NCI-H748 treated with DMSO at 0.1 percent for 48 hours (cell line): ENCODE measurements at places on chromosomes 13 and 19.

GRCh38 chr19:6364353-6364752 lies 3.0 kb downstream of the CLPP start:
- DNase-seq = no peak

- no peak for DNase-seq
Measured at GRCh38 chr13:33583398-33583797, 234.6 kb upstream of the RFC3 start.

- no peak for DNase-seq
Measured at GRCh38 chr19:7888145-7888825, at the start of gene LRRC8E. Gene LRRC8E, plus strand, starts transcription at chr19:7888510. Its CDS starts 7,094 bp downstream, at chr19:7895604.

- no peak for DNase-seq
Measured at GRCh38 chr13:38135592-38135991, 214.1 kb upstream of the UFM1 start.

DNA sequence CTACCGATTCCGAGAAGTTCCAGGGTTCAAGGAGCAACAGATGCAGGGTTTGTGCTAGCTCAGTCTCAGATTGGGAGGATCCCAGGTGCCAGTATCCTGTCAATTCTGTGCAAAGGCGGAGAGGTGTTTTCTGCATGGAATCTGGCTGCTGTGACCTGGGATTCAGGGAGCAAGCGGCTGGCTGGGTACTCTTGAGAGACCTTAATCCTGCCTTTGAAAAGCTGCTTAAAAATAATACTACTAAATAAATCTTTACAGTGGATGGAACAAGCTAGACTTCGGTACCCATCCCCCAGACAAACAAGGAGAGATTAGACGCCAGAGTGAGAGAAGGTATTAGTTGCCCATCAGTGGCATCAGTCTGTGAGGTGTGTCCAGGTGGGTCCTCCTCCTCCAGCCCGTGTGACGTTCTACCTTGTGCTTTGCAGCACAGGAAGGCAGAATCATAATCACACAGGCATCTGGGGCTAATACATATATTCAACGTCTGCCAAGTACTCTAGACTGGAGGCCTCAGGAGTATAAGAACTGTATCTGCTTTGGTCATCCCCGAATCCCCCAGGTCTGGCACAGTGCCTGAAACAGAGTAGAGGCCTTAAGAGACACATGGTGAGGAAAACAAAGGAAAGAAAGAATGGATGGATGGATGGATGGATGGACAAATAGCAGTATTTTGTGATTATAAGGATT lies 230.6 kb downstream of the ZNF536 start:
- DNase-seq = no peak

GRCh38 chr19:43651758-43652545 lies 12.3 kb upstream of the CADM4 start:
- peak; percentile 33 for DNase-seq

GRCh38 chr19:40815223-40815622 lies 16.2 kb downstream of the EGLN2 start:
- no peak for DNase-seq

- DNase-seq = no peak
Measured at GRCh38 chr13:95627590-95627989, 16.9 kb downstream of the DZIP1 start.

- DNase-seq = no peak
Measured at GRCh38 chr19:42051166-42052115, 18.6 kb downstream of the GRIK5 start.

DNA sequence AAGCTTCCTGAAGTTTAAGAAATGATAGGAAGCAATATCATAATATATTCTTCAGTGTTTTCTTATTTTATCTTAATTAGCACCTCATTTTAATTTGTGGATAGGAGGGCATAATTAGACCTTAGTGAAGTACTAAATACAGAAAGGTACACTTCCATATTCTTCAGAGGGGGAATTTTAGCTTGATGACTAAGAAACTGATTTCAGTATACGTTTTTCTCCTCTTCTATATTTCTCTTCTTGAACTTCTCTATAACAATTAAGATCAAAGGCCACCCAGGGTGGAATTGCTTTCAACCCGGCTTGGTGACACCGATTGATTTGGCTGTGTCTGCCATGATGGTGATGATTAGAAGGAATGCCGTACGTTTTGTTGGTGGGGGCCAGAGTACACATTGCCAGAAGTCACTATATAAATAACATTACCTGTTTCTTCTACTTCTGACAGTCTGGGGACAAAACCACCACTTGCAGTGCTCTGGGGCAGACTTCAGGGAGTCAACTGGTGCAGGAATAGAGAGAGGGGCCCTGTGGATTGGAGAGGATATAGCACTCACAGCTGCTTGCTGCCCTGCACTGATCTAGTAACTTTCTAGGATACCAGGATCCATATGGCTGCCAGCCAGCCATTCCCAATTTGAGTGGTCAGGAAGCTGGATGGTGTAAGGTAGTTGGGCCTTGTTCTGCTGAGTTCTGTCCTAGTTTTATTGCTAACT lies 73.8 kb downstream of the SPATA13 start:
- DNase-seq = no peak

DNA sequence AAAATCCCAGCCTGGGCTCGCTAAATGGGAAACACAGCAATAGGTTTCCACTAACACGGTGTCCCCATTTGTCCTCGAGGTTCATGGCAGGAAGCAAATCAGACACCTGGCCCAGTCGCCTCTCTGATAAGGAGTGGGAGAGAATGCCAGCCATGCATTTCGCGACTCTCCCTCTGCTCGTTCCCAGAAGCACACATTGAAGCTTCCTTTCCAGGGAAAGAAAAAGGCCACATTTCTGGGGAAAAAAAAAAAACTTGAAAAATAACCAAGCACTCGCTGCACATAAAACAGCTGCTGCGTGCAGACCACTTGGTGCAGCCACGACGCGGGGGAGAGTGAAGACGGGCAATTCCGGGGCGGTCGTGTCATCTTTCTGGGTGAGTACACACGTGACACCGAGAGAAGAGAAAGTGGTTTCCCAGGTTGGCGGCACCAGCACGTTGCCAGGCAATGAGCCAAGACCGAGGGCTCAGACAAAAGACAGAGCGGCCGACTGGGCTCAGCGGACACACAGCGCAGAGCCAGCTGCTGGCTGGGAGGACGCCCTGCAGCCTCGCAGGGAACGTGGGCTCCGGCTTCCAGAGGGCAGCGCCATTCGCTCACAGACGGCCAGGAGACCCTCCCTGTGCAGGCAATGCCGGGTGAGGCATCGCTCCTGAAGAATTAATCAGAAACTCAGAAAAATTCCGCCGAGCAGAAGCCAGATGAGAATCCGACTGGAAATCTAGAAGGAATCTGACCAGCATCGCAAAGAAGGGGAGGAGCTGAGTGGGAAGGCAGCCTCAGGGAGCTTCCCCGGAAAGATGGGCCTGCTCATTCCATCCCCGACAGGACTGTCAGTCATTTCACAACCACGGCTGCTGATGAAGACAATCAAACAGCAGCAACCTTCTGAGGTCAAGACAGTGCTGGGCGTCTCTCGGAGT lies 83.2 kb upstream of the IRS2 start:
- peak; percentile 93 for DNase-seq

- DNase-seq = no peak
Measured at GRCh38 chr13:44796597-44797490, 192.4 kb downstream of the NUFIP1 start.

GRCh38 chr13:64527561-64527960 lies 2702.6 kb downstream of the PCDH9 start:
- no peak for DNase-seq

GRCh38 chr19:48571378-48572162 lies 19.6 kb downstream of the SULT2B1 start:
- DNase-seq = peak; percentile 9

- DNase-seq = no peak
Measured at GRCh38 chr13:21077076-21077787, 15.8 kb upstream of the LATS2 start.

- DNase-seq = no peak
Measured at GRCh38 chr19:47430041-47430802, 10.9 kb upstream of the MEIS3 start.

DNA sequence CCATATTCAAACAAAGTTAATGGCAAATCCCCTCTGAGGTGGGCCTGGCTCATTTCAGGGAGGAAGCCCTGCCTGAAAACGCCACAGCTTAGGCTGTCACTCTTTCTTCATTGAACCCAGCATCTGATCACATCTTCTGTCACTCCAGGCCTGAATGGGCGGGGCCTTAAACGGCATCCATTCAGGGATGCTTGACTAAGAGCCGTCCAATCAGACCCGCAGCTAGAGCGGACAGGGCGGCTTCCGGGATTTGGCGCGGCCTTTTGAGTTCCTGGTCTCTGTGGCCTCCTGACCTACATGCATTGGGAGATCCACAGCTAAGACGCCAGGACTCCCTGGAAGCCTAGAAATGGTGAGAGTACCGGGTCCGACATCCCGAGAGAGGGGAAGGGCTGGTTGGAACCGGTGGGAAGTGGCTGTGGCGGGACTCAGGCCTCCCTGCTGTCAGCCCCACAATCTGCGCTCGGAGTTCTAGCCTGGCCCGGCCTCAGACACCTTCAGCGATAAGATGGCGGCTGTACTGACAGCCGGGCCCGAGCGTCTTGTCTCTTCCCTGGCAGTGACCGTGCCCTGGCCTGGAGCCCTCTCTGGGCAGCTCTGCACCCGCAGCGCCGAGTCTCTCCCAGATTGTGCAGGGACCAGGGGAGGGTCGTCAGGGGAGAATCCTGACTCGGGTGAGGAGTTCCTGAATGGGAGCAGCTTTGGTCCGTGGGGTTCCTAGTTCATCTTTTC lies at the start of gene ZNF723:
ZNF723 (plus strand) TSS at position 261 of the 732 bp plus-strand sequence; CDS start at position 350, 89 bp downstream.
- DNase-seq = no peak

DNA sequence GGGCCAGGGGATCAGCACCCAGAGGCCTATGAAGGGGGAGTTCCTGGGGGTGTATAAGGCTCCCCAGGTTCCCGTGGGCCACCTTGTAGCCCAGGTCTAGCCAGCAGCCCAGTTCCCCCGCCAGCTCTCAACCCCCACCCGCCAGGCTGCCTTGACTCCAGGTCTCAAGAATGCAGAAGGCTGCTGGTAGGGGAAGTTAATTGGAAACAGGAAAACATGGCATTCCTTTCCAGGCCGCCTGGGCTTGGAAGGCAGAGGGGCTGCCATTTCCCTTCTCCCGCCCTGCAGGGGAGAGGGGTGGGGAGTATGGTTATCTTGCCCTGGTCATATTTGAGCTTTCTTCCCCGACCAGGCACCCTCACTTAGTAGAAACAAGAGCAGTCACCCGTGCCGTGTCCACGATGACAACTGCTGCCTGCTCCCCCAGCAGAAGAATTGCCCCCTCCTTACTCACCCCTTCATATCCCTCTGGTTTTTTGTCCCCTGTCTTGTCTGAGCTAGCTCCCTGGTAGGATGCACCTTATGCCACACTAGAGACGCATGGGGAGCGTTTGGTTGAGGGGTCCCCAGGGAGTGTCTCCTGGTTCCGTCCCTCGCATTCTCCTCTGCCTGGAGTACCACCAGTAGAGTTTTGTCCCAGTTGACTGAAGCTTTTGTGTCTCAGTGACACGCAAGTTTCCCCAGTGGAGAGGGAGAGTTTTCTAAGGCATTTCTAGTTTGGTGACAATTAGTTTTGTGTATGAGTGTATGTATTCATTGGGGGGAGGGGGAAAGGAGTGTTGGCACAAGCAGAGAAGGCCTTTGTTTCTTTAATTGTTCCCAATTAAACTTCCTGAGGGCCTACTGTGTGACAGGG lies 4.5 kb downstream of the BICRA start:
- DNase-seq = no peak

- DNase-seq = no peak
Measured at GRCh38 chr13:44698066-44698465, 121.9 kb upstream of the TSC22D1 start.

- no peak for DNase-seq
Measured at GRCh38 chr13:31638577-31638976, 100.7 kb upstream of the RXFP2 start.

DNA sequence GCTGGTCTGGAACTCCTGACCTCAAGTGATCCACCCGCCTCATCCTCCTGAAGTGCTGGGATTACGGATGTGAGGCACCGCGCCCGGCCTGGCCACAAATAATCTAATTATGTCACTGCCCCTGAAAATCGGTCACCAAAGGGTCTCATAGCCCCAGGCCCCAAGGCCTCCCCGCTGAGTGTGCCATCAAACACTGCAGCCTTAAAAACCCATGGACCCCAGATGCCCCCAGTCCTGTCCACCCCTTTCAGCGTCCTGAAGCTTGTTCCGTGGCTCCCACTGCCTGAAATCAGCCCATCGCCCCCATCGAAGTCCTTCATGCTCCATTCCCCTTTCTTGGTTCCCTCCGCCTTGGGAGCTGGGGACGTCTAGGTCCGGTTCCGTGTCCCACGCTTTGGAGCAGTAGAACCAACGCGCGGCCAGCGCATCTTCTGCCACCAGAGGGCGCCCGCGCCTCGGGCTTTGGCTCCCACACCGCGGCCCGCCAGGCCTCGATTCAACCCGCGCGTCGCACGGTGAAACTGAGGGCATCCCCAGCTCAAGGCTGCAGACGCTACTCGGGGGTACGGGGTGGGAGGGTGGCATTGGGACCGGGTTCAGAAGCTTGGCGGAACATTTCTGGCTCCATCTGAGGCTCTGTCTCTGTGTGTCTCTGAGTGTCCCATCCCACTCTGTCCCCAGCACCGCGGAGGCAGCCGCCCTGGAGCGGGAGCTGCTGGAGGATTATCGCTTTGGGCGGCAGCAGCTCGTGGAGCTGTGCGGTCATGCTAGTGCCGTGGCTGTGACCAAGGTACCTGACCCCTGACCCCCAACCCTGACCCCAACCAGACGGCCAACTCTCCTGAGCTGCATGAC lies 3.5 kb downstream of the YJEFN3 start:
- peak; percentile 20 for DNase-seq

DNA sequence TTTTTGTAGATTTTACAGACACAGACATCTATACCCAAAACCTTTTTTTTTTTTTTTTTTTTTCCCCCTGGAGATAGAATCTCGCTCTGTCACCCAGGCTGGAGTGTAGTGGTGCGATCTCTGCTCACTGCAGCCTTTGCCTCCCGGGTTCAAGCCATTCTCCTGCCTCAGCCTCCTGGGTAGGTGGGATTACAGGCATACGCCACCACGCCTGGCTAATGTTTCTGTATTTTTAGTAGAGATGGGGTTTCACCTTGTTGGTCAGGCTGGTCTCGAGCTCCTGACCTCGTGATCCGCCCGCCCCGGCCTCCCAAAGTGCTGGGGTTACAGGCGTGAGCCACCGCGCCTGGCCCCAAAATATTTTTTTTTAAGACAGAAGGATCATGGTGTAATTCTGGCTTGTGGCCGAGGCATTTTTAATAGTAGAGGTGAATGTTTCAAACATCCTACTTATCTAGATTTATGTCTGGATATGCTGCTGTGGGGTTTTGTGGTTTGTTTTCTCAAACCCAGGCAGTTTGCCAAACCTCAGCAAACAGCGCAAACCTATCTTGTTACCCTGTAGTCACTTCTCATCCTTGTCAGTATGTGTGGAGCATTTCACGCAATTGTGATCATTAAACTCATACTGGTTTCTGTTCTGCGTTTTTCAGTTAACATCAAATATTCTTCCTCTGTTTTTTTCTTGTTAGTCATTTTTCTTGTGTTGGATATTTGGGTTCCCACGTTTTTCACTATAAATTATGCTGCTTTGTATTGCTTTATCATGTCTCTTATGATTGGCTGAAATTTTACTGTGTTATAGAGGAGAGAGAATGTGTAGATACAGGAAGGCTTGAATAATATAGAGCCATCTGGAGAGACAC lies 36.2 kb upstream of the GARRE1 start:
- no peak for DNase-seq

DNA sequence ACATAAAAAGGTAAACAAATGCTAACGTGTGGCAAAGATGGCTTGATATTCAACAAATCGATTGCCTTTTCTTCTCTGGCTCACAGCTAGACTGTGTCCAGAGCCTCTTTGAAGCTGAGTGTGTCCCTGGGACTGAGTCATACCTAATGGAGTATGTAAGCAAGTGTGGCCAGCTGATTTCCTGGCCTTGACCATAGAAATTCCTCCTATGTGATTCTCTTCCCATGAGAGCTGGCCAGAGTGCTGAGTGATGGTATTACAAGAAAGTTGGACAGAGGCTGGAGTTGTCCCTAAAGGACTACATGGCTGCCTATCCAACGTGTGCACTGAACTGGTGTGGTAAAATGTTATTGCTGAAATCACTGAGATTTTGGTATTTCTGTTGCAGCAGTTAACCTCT lies 320.1 kb upstream of the SLC10A2 start:
- no peak for DNase-seq
